ENCODE measurements at places on chromosomes 13 and 19.

GRCh38 chr13:104389691-104390090 lies 1323.5 kb upstream of the SLC10A2 start:
- DNase-seq: no peak

- peak; percentile 81 for DNase-seq
Observed at GRCh38 chr19:40613690-40614621, 12.8 kb downstream of the LTBP4 start.

DNA sequence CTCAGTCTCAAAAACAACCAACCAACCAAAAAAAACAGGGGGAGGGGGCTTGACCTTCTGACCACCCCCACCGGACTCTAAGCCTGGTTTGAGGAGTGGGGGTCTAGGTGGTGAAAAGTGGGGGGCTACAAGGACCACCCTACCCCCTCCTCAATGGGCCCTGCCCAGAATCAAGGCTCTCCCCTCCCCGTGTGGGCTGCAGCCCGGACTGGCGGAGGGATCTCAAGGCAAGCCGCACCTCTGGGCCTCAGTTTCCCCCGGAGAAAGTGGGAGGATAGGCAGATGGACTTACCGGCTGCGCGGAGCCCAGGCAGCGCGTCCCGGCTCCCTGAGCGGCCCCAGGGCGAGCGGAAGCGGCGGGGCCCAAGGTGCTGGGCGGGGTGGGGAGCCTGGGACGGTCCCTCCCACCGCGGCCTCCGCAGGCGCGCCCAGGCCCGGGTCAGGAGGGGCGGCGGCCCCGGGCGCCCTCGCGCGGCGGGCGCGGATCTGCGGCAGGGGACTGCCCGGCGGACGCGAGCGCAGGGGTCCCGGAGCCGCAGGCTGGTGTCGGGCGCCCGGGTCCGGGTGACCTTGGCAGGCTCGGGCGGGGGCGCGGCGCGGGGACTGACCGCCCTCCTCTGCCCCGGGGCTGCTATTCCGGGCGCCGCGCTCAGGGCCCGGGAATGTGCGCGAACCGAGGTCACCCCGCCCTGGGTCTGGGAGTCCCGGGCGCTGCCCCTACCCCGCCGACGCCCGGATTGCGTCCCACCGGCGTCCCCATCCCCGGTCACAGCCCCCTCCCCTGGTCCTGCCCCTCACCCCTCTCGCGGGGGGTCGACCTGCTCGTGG lies at the start of gene ADAMTSL5:
TSS of gene ADAMTSL5 (minus strand) at position 349 of the 828 bp plus-strand sequence. CDS start 2,076 bp downstream, outside the sequence.
- DNase-seq: peak; percentile 62

- DNase-seq: no peak
Observed at GRCh38 chr19:46020819-46021125, 2.1 kb downstream of the PGLYRP1 start.

DNA sequence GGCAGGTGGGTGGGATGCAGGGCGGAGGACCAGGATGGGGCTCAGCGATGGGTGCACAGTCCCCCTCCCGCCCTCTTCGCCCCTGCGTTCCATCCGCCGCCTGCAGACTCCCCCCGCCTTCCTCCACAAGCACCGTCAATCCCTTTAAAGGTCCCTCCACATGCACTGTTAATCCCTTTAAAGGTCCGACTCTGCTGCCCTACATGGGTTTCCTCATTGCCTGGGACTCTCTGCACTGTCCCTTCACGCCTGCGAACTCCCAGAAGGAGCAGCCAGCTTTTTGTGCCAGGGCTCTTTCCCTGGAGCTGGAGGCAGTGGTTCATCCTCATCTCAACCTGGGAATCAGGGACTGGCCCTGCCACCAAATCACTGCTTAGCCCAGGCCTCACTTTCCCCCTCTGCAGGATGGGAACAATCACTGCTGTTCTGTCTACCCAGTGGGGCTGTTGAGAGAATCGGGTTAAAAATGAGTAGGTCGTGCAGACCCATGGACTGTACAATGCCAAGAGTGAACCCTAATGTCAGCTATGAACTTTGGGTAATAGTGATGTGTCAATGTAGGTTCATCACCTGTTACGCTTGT lies 20.4 kb downstream of the ZNF574 start:
- DNase-seq: no peak
